ENCODE measurements at places on chromosomes 16 and 17.

DNA sequence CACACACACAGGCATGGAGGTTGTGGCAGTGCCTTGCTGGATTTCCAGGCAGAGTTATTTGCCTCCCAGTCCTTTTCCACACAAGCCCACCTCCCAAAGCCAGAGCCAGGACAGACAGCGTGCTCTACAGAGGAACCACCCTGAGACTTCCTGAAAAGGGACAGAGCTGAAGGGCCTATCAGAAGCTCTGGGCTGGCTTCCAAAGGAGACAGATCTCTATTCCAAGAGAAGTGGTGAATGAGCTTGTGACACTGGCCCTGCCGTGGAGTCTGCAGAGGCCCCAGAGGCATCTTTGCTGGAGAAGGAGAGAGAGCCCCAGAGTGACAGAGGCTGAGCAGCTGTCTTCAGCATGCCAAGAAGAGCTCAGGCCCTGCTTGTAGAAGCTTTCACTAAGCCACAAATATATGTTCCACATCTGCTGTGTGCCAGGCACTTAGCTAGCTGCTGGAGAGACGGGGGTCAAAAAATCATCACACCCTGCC, 8.3 kb upstream of the LPCAT2 start:
- no peak for DNase-seq

DNA sequence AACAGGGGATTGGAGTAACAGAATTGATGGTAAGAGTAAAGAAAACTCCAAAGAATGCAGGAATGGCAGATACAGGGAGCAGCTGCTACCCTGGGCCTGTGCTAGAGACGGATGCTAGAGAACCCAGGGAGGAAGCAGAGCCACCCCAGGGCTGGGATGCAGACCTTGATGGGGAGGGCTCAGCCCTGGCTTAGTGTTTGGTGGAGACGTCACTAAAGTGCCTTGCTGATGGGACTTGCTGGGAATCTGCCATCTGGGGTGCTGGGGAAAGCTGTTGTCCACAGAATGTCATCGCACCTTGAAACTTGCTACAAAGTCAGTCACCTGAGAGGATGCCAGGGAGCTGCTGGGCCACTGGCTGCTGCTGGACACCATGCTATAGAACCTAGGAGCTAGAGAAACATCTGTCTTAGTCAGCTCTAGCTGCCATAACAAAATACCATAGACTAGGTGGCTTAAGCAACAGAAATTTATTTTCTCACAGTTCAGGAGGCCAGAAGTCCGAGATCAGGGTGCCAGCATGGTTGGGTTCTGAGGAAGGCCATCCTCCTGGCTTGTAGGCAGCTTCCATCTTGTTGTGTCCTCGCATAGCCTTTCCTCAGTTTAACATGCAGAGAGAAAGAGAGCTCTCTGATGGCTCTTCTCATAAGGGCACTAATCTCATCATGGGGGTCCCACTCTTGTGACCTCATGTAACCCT, 15.3 kb downstream of the MT1X start:
- DNase-seq = no peak

DNA sequence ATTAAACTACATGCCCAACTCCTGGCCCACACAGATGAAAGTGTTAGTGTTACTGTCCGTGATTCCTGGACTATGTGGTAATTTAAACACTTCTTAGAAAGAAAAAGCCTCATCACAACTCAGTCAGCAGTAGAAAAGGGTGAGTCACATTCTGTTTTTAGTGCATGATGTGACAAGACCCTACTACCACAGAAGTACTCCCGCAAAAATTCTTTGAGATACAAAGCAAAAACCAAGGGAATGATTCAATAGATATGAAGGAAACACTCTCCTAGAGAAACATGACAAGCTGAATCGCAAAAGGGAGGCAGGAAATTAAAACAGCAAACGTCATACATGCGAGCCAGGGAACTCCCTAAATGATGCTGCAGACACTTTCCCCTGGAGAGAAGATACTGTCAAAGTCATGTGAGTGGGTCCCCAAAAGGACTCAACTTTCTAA, 14.4 kb downstream of the SNN start:
- no peak for DNase-seq

- no peak for DNase-seq
These were observed 57.5 kb upstream of the ARHGAP44 start for GRCh38 chr17:12731839-12732238.

GRCh38 chr17:80389011-80389995, 25.7 kb upstream of the ENDOV start:
- DNase-seq = no peak

- DNase-seq = no peak
These were observed 6.8 kb upstream of the CYB5B start for GRCh38 chr16:69417520-69418199.

GRCh38 chr16:66728804-66729203, 22.6 kb downstream of the DYNC1LI2 start:
- no peak for DNase-seq

DNA sequence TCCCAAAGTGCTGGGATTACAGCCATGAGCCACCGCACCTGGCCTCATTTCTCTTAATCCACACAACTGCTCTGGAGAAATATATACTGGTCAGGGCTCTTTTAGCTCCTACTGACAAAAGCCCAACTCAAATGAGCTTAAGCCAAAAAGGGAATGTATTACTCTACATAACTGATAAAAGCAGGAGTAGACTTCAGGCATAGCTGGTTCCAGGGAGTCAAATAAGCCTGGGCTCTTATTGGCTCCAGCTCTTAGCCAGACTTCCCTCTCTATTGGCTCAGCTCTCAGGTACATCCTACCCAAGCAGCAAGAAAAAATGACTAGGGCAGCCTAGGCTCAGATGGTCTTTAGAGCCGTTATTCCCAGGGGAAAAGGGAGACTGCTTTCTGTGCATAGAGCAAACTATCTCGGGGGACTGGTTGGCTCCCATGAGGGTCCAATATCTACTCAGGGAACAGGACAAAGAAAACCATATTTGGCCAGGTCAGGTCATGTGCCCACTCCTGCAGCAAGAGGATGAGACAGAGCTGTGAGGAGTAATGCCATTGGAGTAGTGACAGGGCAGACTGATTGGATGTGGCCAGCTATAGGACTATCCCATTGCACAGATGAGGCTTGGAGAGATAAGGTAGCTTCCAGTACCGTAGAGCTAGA, 21.2 kb downstream of the TBX2 start:
- no peak for DNase-seq

DNA sequence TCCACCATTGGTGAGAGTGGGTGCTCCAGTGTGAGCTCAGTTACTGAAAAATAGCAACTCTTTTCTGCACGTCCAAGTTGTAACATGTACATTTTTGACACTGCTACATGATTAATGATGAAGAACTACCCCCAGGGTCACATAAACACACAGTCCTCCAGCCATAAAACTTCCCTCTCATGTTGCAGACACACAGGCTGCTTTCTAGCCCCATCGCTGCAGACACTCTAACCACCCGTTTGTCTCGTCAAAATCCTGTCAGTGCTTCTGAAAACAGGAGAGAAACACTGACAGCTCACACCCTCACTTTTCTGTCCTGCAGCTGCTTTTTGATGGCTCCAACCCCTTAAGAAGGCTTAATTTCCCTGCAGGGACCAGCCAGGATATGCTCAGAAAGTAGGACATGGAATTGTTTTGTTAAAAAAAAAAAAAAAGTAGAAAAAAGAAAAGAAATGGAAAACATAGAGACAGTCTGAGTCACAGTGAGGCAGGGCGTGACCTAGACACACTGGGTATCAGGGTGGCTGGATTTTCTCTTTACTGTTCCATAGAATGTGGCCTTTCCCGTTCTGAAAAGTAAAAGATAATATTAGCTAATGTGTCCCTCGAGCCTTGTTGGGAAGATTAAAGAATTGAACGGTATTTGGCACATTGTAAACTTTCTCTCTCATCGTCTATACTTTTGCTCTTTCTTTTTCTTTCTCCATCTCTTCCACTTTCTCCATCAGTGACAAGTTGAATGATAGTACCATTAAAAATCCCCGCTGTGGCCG, 20.7 kb upstream of the CCL5 start:
- DNase-seq = peak; percentile 37

DNA sequence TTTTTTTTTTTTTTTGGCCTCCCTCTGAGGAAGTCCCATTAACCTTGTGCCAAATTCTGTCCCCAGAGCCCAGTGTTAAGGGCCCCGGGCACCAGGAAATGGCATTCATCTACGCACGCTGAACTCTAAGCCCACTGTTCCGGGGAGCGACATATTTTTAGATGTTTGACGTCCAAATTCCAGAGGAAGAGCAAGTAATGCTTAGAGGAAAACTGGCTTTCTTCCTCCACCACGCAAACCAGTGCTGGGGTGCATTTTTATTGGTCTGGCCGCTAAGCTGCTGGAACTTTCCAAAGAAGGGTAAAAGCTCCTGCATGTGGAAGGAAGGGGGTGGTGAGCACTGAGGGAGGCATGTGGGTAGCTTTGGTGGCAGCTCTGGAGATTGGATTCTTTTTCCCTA, 8.3 kb downstream of the WFDC1 start:
- no peak for DNase-seq

- DNase-seq = no peak
These were observed 1.3 kb upstream of the CCDC92B start for GRCh38 chr17:2750721-2751120.

DNA sequence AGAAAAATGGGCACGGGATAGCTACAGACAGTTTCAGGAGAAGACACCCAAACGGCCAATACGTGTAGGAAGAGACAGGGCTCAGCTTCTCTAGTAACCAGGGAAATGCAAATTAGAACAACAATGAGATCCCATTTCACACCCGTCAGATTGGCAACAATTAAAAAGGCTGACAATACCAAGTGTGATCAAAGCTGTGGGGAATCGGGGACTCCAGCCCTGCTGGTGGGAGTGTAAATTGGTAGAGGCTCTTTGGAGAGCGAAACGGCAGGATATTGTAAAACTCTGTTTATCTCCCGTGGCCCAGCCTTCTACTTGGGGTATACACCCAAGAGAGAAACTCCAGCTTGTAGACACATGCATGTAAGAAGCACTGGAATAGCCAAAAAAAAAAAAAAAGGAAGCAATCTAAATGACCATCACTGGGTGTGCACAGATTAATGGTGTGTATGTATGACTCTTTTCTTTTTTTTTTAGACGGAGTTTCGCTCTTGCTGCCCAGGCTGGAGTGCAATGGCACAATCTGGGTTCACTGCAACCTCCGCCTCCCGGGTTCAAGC, 27.5 kb downstream of the MYBBP1A start:
- DNase-seq = no peak

GRCh38 chr16:84455031-84455430, 49.4 kb downstream of the MEAK7 start:
- no peak for DNase-seq

DNA sequence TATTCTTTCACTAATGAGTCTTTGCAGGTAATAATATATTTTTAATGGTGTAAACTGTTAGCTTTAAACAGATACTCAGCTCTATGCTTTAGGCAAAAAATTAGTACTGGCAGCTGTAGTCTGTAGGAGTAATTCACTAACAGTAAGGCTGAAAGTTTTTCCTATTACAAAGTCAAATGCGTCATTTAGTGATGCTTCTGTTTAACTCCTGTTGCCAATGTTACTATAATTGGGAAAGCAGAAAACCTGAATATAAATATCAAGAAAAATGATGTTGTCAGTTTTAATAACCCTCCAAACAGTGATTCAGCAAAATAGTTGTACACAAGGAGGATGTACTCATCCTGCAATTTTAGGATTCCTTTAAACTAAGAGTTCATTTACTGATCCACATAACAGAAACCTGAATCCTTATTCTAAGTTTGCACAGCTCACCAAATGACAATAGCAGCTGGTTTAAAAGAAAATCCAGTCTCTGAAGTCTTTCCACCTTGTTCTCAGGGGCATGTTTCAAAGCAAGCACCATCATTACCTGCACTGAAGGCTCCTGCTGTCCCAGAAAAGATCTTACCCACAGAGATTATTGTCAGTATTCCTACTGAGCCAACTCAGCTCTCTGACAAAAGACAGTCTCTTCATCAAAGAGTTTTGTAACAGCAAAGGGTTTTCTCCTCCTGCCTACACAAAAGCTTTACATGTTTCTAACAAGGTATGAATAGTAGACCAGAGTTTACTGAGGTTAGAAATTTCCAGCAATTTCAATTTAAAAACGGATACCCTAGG, 4.2 kb downstream of the CDR2 start:
- no peak for DNase-seq

- no peak for DNase-seq
These were observed 20.5 kb downstream of the TANC2 start for GRCh38 chr17:62986549-62986948.

DNA sequence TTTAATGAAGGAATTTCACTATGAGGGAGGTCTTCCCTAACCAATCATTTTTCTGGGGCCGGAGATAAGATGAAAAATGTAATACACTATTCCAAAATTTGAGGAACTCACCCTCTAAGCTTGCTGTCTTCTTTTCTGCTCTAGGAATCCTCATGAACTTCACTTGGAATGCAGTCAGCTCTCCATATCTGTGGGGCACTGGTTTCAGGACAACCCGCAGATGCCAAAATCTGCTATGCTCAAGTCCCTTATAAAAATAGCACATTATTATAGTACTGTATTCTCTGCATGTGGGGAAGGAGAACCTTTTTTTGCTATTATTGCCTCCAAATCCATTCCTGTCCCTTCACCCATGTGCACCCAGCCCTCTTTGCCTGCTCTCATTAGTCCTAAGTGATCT, 146.0 kb downstream of the ABCA8 start:
- DNase-seq = no peak

DNA sequence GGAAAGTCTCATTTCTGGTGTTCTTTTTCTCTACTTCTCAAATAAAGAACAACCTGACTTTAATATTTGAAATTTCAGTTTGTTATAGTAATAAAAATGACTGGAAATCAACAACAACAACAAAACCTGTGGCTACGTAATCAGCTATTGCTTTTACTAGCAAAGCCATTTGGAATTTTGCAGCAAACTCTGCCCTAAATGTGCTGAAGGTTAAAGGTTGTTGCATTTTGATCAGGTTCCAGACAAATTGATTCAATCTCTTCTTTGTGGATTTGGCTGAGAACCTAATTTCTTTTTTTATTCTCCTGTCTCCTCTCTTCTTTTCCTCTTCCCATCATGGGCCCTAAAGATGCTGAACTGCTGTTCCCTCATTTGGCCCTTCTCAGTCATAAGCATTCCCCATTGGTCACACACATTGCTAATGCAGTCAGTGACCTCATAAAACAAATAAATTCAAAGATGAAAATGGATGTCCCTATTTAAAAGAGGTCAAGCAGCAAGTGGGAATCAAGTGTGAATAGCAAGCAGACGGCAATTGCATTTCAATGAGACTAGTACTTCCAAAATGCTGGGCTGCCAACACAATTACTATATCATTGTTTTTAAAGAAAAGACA, 795.1 kb upstream of the CDH8 start:
- DNase-seq = no peak

GRCh38 chr17:69654981-69655855, 240.7 kb downstream of the MAP2K6 start:
- no peak for DNase-seq

GRCh38 chr16:89410794-89411309, 79.5 kb downstream of the ANKRD11 start:
- DNase-seq = peak; percentile 31

DNA sequence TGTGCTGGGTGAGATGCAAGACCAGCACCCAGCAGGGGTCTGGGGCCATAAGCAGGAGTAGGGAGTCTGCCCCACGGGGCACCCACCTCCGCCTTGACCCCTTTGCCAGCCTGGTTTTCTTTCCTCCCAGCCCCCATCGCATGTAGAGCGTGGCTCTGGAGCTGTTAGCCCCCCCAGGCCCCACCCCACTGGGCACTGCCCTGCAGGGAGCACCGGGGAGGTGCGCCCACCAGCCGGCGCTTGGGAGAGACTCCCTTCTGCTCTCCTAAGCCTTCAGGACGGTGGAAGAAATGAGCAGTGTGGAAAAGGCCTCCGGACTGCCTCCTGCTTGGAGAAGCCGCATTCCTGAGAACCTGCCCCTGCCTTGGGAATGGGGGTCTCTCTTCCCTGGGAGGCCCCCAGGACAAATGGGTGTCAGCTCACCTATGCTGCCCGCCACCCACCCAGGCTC, 186.2 kb downstream of the IRF8 start:
- no peak for DNase-seq
